Fibroblast of skin of left quadriceps (primary cell): ENCODE measurements at places on chromosomes 12 and 14.

DNA sequence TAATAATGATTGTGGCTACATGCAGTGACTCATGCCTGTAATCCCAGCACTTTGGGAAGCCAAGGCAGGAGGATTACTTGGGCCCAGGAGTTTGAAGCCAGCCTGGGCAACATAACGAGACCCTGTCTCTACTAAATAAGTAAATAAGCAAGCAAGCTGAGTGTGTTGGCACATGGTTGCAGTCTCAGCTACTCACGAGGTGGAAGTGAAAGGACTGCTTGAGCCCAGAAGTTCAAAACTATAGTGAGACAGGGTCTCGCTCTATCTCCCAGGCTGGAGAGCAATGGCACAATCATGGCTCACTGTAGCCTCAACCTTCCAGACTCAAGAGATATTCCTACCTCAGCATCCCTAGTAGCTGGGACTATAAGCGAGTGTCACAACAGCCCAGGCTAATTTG is 64.7 kb downstream of the RPS6KA5 start:
- no peak for DNase-seq

- no peak for DNase-seq
These were observed 1.5 kb downstream of the PRR4 start for GRCh38 chr12:10847744-10848143.

DNA sequence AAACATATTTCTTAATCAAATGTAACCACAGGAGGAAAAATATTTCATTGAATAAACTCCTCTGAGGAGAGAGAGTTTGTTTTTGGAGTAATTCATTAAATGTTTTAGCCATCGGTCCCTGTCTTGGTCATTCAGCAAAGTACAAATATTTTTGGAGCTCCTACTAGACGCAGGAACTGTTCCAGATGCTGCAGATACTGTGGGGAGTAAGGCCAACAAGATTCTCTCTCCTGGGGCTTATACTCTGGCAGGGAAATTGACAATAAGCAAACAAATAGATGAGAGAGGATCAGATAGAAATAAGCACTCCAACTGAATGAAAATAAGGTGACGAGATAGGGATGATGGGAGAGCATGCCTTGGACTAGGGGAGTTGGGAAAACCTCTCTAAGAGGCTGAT is 264.1 kb downstream of the TTC8 start:
- no peak for DNase-seq

DNA sequence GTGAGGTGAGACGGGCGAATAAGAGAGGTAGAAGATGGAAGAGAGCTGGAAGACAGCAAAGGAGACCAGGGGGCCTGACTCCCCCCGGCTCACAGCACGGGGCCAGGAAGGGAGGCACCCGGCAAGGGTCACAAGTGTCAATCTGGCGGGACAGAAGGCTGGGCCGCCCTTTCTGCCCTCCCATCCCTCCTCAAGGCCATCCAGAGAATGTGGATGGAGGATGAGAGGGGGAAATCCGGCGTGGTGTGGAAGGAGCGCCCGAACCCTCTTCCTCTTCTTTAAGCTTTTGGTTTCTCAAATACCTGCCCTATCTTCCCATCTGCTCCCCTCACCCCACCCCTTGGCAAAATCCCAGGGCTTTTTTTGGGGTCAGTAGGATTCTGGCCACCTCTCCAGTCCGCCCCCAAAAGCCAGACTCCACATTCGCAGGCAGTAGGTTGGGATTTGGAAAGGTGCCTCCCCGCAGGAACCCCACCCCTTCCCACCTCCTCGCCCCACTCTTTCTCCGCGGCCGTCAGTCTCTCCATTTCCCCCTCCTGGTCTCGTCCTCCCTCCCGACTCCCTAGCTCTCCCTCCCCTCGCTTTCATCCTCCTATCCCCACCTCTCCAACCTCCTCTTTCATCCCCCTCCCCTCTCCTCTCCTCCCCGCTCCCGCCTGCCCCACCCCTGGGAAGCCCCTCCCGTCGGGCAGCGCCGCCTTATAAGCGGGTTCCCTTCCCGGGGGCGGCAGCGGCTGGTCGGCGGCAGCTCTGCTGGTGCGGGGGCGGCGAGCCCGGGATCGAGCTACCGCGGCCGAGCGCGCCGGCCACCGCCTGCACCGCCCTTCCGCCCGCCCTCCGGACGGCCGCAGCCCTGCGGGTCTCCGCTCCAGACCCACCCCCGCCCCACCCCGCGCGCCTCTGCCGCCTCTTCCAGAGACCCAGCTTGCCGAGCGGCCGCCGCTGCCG is at the start of gene PTMS:
TSS of gene PTMS (plus strand) at position 730 of the 948 bp plus-strand sequence. CDS start 343 bp downstream, outside the sequence.
- peak; percentile 87 for DNase-seq

DNA sequence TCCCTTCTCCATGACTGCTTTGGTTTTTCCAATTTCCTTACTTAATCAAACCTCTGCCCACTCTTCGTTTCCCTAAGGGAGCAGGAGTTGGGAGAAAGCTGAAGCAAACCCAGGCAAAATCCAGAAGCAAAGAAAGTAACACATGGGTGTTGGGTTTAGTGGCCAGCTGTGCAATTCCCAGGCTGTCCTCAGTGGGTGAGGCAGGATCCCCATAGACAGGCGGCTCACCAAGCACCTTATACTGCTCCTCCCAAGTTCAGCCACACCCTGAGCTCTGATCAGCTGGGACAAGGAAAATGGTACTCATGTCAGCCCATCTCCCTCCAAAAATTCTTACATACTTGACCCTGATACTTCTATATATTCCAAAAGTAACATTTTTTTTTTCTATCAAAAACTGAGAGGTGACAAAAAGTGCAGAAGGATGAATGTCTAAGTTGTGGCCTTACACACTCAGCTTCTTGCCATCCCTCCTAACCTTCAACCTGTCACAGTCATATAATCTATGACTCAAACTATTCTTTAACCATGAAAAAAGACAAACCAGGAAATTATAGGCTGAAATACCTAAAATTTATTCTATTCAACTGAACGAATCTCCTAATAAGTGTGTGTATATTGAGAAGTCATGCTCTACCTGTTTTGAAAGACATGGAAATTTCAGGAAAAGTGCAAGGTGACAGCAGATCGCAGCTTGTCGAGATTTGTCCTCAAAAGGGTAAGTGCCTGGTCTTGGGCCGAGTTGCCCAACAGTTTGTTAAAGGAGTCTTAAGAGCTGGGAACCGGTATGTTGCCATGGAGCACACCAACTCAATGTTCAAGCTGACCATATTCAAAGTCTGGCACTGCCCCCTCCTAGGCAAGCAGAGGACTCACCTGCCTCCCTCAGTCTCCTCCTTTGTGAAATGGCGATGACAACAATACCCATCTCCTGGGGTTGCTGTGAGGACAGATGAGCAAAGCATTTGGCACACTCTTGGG is 17.6 kb upstream of the ZFP36L1 start:
- no peak for DNase-seq

DNA sequence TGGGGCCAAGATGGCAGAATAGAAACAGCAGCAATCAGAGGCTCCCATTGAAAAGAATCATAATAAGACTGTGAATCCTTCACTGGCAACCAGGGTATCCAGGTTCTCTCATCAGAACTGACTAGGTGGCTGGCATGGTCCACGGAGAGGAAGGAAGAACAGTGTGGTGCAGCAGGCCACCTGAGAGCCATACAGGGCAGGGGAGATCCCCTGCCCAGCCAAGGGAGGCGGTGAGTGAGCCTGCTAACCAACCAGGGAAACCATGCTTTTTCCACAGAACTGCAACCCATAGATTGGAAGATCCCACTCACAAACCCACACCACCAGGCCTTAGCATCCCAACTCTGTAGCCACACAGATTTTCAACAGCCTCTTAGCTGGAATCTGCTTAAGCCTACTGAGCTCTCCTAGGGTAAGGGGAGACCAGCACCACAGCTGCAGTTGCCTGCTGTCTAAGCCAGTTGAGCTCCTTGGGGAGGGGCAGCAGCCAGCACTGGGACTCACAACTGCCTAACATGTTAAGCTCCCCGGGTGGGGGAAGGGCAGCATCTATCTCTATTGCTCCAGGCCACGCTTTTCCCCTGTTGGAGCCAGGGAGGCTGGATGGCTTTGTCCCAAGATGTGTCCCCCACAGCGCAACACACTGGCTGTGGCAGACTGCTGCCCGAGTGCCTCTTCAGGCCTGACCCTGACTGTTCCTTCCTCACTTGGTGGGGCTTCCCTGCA is 342.6 kb upstream of the CCDC196 start:
- no peak for DNase-seq

- no peak for DNase-seq
These were observed 16.6 kb upstream of the CLEC2A start for GRCh38 chr12:9948606-9949296.

- DNase-seq = no peak
These were observed 21.5 kb upstream of the GNS start for GRCh38 chr12:64780531-64781279.

DNA sequence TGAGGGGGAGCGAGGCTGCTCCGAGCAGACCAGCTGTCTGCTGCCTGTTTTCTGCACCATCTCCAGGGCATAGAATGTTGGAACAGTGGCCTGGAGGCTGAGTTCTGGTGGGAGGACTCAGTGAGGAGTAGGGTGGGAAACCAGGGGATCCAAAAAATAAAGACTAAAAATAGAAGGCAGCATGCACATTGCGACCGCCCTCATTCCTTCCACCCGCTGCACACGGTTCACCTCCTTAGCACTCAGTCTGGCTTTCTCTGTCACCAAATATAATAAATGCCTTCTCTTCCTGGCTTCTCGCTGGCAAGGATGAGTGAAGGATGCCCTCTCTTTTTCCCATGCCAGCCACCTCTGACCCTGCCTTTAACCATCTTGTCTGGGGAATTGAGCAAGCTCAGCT is 146.2 kb downstream of the AACS start:
- DNase-seq = no peak

DNA sequence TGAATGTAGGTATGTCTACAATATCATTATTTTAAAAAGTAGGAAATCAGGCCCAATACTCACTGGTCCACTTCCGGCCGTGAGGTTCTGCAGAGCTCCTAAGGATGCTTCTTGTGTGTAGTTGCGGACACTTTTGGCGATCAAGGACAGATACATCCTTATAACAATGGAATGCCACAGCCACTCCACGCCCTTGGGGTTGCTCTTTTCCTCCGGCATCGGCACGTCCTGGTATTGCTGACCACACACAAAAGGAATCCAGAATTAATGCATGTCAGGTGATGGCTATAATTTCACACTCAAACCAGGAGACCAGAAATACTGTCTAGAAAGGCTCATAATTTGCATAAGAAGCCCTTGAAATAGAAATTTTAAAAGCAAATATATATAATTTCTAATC is 65.6 kb upstream of the YARS2 start:
- DNase-seq = no peak

DNA sequence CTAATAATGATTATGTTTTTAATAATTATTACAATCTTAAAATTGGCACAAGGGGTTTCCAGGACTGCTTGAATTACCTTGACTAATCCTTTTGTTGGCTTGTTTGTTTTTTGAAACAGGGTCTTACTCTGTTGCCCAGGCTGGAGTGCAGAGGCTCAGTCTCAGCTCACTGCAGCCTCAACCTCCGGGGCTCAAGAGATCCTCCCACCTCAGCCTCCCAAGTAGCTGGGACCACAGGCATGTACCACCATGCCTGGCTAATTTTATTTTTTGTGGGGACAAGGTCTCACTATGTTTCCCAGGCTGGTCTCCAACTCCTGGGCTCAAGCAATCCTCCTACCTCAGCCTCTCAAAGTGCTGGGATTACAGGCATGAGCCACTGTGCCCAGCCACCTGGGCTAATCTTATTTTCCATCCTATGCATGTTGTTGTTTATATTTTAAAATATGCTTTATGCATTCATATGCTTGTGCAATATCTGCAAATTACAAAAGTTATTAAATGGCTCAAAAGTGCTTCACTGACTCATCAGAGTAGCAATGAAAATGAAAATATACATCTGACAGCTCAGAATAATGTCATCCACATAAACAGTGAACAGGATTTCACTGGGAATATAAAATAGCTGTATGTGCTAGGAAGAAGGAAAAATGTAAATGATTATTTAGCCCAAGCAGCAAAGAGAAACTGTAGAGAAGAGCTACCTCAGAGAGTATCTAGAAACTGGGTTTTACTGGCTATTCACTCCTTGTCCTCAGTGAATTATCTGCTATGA is 24.8 kb upstream of the PLEKHG6 start:
- no peak for DNase-seq

DNA sequence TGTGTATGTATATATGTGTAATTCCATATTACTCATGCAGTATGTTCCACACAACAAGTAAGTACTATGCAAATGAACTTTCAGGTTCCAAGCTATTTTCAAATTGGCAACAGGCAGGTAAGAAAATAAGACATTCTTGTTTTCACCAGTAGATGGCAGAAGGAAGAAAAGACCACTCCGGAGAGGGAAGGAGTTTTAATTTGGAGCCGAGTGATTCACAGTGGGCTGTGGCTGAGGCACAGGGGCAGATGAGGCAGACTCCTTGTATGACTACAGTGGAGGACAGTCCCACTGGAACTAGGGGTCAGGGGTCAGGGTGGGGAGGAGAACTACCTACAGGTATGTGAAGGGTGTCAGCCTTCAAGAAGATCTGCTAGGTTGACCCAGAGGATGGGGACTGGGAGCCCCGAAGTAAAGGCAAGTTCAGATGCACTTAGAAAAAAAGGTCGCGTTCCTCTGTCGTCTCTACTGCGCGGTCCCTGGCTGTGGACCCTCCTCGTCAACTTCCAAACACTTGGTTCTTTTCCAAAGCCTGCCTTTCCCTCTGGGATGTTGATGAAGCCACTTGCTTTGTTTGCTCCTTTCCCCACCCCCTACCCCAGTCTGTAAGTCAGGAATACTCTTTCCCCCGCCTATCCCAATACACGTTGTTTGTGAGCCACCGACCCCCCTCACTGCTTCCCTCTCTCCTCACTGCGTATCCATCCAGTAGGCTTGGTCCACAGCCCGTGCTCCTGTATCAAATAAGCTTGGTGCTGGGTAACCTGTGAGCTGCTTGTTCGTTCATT is 24.1 kb downstream of the DDX47 start:
- peak; percentile 51 for DNase-seq

- no peak for DNase-seq
These were observed 2.2 kb downstream of the ERH start for GRCh38 chr14:69395929-69396328.

- DNase-seq = no peak
These were observed 28.4 kb upstream of the TRAF3 start for GRCh38 chr14:102748806-102749205.

DNA sequence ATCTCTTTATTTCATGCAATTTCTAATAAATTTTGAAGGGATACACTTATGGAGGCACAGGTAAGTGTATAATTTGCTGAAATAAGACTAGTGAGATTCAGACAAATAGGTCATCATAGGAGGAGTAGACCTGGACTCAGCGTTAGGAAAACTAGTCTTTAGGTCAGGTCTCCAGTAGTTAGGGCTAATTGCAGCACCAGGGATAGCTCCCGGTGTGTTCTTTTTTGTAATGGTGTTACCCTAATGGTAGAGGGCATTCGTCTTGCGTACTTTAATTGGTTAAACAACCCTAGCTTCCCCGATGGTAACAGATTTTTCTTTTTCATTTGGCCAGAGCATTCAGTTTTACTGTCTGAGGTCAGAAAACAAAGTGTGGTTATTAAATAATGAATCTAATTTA is 64.9 kb downstream of the ARID2 start:
- DNase-seq = no peak

- DNase-seq = no peak
These were observed 2.4 kb downstream of the AKT1 start for GRCh38 chr14:104792945-104793702.

GRCh38 chr12:114691763-114692185 is 7.8 kb upstream of the TBX3 start:
- no peak for DNase-seq
